ENCODE measurements at places on chromosomes 11 and 22.

- DNase-seq, result no peak
Observed at GRCh38 chr11:86072211-86072610, 3.3 kb upstream of the PICALM start.

GRCh38 chr11:15890031-15890713 lies 466.2 kb downstream of the SOX6 start:
- DNase-seq, result no peak

DNA sequence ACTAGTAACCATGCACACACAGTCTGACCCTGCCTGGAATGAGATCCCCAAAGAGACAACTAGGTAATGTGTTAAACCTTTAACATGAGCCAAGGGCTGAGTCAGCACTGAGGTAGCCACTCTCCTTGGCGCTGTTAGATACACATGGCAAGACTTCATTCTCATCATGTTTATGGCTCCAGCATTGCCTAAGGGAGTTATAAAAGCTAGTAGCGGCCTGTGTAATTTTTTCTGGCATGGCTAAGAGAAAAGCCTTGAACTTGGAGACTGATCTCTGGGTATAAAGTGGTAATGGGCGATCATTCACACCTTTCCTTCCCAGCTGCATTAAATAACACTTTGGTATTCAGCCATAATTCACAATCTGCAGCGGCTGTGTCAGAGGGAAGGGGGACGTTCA lies 779.7 kb upstream of the LRRC4C start:
- no peak for DNase-seq

- DNase-seq, result no peak
Observed at GRCh38 chr11:118619444-118620197, 12.2 kb downstream of the PHLDB1 start.

DNA sequence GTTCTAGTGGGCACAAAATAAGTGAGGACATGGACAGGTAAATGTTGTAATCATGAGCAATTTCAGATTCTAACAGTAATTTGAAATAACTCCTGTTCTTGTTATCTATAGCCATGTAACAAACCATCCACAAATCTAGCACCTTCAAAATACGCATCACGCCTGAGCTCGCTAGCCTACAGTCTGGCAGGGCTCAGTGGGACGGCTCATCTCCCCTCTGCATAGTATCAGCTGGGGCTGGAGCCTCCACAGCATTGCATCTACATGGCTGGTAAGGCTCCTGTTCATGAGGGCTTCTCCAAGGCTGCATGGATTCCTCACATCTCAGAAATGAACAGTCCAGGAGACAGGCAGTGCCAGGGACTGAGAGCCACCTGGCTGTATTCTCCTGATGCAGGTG lies 112.6 kb downstream of the KCNQ1 start:
- no peak for DNase-seq

- DNase-seq, result no peak
Observed at GRCh38 chr11:100638648-100639047, 48.4 kb upstream of the ARHGAP42 start.

DNA sequence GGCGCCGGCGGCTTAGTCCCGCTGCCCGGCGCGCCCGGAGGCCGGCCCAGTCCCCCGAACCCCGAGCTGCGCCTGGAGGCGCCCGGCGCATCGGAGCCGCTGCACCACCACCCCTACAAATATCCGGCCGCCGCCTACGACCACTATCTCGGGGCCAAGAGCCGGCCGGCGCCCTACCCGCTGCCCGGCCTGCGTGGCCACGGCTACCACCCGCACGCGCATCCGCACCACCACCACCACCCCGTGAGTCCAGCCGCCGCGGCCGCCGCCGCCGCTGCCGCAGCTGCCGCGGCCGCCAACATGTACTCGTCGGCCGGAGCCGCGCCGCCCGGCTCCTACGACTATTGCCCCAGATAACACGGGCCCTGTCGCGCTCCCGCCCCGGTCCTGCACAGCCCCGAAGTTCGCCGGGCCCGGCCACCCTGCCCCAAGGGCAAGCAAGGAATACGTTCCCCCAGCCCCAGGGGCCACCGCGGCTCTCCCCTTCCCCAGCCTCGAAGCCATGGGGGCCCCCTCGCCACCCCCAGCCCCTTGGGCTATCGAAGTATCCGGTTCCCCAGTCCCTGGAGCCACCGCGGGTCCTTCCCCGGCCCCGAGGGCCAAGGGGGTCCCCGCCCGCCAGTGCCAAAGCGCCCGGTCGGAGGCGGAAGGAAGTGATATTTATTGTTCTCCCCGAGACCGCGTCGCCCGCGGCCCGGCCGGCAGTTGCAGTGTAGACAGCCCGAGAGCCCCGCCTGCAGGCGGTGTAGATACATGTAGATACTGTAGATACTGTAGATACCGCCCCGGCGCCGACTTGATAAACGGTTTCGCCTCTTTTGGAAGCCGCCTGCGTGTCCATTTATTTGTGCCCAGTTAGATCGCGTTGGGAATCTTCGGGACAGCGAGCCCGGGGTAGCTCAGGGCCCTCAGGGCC lies 6.2 kb downstream of the TBX1 start:
- peak; percentile 47 for DNase-seq

GRCh38 chr11:126400019-126400418 lies 44.5 kb downstream of the ST3GAL4 start:
- no peak for DNase-seq

GRCh38 chr22:44924710-44925109 lies 85.1 kb downstream of the PHF21B start:
- DNase-seq, result no peak

- DNase-seq, result peak; percentile 87
Observed at GRCh38 chr22:46006379-46007002, 29.5 kb upstream of the WNT7B start.

DNA sequence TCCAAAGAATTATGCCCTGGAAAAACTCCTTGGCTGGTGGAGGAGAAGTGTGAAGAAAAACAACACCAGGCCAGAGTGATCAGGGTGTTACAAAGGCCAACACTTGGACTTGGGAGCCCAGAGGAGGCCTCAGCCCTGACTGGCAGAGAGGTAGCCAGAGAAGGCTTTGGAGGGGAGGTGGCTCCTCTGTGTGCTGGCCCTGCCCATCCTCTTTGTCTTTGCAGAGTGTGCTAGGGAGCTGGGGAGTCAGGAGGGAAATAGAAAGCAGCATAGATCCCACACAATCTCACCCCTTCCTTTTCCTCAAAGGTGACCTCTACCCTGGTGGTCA lies 12.0 kb upstream of the P2RY6 start:
- DNase-seq, result no peak

DNA sequence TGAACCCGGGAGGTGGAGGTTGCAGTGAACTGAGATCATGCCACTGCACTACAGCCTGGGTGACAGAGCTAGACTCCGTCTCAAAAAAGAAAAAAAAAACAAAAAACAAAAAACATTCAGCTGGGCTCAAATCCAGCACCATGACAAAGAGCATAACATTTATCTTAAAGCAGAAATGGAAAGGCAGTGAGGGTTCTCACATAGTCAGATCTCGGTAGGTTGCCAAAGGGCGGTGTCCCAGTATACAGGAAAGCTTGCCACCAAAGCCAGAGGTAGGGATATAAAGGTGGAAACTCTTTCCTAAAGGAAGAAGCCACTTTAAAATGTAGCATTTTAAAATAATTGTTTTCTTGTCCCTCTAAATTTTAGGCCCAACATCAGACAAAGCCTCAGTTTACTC lies 22.4 kb upstream of the CAPRIN1 start:
- no peak for DNase-seq

DNA sequence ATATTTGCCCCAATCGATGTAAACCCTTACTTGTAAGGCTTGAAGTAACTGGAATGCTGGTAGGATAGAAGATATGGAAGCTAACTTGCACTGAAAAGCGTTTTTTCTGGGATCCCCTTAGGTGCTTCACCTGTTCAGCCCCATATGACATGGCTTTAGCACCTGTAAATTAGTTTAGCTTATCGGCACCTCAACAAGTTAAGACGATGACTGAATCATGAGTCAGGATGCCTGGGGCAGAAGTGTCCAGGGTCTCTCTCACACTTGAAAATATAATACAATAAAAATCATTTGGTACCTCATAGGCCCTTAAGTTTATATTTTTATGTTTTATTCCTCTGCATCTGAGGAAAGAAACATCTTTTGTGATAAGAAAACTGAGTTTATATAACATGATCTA lies 409.2 kb upstream of the LRRC4C start:
- no peak for DNase-seq

DNA sequence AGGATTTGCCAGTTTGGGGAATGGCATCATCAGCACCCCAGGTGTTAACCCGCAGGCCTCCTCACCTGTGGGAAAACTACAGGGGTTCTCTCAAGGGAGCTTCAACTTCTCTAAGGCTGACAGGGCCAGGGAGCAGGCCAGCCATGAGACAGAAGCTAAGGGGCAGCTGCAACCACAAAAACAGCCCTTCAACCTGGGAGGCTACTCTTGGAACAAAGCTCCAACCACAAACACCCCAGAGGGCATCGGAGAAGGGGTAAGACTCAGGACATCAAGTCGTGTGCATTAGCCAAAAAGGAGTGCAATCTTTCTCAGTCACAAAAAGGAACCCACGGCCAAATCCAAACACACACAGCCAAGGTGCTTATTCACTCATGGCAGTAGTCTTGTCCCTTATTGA lies 103.0 kb downstream of the PLEKHA7 start:
- no peak for DNase-seq

- no peak for DNase-seq
Observed at GRCh38 chr11:104657083-104657482, 241.2 kb downstream of the CASP12 start.

DNA sequence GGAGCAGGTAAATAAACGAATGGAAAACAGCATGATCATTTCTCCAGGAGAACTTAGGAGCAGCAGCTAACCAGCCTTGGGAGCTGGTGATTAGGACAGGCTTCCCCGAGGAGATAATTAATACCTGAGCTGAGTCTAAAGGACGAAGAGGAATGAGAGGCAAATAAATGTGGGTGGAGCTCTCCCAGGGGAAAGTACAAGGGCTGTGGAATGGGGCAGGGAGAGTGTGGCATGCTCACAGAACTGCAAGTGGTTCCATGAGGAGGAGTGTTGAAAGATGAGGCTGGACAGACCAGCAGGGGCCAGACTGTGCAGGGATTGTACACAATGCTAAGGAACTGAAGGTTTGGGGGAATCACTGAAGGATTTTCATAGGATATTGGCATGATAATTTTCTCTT lies 14.2 kb upstream of the TLCD5 start:
- no peak for DNase-seq

DNA sequence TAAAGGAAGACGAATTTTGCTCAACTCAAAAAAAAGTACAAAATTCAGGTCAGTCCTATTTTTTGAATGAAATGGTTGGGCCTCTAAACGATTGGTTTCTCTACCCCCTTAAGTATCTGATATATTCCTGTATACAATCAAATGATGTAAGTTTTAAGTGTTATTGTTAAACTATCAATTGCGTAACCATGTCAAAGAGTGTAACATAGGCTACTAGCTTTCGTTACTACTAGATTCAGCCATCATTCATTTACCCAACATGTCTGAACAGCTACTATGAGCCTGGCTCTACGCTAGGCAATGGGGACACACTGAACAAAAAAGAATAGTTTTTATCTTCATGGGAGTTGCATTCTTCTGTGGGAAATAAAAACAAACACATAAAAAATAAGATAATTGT lies 3.3 kb downstream of the RAB6A start:
- DNase-seq, result no peak

- no peak for DNase-seq
Observed at GRCh38 chr11:14422814-14423182, 63.8 kb upstream of the RRAS2 start.

Data from CD4-positive, alpha-beta T cell treated with Interleukin-12 subunit alpha and Interleukin-12 subunit beta, for 1 hour (primary cell).